ENCODE measurements at places on chromosomes 7 and 10.

GRCh38 chr7:158595068-158595467 is 7.4 kb upstream of the PTPRN2 start:
- DNase-seq, result no peak

DNA sequence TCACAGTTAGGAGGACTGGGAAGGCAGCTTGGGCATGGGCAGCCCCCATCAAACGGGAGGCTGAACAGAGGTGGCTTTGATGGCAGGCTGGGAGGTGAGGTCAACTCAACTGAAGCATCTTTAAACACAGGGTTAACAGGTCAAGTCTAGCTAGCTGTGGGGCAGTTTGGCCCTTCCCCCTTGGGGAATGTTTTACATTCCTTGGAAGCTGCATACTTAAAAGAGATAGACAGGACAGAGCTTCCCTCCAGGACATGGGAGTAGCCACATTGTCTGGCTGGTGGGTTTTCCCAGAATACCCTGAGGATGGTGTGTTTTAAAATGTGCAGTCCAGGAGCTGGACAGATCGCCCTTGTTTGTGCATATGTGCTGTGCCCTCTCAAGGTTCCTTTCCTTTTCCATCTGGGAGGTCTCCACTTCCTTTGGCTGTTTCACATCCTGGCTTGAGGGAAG is 6.8 kb upstream of the RASSF4 start:
- DNase-seq, result no peak

- DNase-seq, result no peak
Observed at GRCh38 chr10:110857265-110858171, 14.2 kb upstream of the PDCD4 start.

GRCh38 chr7:45028138-45028919 is 28.3 kb downstream of the CCM2 start:
- DNase-seq, result no peak

GRCh38 chr7:106679153-106679931 is 18.4 kb upstream of the CCDC71L start:
- DNase-seq, result peak; percentile 73

- DNase-seq, result no peak
Observed at GRCh38 chr10:86647773-86648703, 6.3 kb upstream of the OPN4 start.

GRCh38 chr10:94000638-94001415 is 7.1 kb downstream of the PLCE1 start:
- no peak for DNase-seq

DNA sequence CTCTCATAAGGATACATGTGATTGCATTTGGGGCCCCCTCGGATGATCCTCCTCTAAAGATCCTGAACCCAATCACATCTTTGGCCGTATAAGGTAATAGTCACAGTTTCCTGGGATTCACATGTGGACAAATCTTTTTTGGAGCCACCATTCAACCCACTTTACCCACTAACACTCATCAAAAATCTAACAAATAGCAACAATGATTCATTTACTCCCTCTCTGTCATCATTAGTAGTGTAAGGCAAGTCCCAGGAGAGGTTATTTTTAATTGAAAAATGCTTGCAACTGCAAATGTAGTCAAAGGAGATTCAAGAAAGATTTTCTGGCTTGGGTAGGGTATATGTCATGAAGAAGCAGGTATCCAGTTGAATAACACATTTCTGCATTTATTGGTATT is 9.9 kb upstream of the SMKR1 start:
- no peak for DNase-seq

- no peak for DNase-seq
Observed at GRCh38 chr7:92177362-92177761, 1.6 kb downstream of the LRRD1 start.

DNA sequence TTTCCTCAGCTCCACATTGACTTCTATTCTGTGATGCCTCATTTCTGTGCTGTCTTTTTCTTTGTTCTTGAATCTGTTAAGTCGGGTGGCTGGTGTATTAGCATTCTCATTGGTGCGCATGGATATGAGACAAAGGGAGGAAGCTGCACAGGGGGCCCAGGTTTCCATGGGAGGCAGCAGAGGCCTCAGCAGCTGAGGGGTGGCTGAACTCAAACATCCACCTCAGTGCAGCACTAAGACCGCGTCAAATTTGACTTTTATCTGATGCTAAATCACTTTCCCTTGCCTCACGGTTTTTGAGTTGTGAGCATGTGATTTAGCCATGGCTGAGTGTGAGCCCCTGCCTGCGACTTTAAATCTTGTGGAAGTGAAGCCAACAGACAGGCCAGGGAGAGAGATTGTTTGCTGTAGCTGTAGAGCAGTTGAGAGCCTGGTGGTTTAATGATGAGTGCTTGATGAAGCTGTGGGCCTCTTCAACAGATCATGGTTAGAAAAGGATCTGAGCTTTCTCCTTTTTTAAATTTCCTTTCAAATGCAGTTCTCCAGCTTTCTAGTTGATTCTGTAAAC is 193.3 kb upstream of the ZNF804B start:
- DNase-seq, result no peak

DNA sequence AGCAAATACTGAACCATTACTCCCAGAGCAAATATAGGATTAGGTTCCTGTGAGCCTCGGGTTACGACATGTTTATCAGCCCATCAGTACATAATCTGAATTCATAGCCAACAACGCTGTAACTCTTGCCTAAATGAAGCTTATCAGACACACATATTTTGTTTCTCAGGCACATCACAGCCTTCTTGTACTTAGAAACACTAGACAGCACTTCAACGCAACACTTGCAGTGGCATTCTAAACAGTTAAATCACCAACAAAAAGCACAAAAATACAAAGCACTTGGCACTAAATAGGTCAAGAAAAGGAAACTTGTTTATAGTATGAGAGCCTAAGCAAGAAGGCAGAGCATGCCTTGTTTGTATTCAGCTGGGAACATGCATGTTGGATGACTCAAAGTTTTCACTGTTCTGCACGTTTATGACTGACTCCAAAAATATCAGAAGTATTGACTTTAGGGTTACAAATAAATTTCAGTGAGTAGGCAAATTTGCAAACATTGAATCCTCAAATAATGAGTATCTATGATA is 75.0 kb downstream of the VPS50 start:
- DNase-seq, result peak; percentile 70

DNA sequence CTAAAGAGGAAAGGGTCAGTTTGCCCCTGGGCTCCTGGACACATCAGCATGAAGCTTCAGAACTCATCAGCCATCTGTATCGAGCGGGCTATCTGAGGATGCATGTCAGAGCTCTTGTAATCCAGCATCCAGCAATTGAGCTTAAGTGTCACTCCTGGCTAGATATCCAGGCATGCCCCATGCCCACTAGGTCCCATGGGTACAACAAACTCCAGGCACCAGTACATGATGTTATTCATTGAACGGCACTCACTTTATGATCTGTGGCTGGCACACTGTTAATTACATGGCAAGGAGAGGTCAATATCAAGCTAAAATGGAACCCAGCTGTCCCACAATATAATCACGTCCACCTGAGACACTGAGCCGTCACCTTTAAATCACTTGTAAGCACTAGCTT is 274.2 kb downstream of the ELMO1 start:
- no peak for DNase-seq

DNA sequence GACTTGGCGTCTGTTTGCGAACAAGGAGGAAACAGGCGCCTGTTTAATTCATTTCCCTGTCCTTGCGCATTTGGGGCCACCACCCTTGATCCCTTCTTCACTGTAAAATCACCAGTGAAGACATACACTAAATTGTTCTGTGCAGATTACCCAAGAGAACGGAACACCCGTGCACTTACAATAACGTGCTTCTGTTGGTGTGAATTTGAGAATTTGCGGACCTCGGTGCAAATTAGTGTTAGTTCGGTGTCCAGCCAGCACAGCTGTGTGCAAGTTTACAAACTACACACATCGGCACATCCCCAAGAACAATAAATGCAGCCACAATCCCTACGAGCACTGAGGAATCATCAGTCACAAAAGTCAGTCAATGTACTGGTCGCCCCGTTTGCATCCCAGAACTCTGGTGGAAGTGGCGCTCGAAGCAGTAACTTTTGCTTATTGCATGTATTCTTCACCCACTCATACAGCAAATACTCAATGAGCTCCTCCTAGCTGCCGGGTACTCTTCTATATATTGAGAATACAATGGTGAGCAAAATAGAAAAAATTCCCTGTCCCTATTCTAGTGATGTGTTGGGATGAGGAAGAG is 786 bp upstream of the CNOT4 start:
- DNase-seq, result no peak

- no peak for DNase-seq
Observed at GRCh38 chr7:874031-874749, 2.2 kb upstream of the GET4 start.

- no peak for DNase-seq
Observed at GRCh38 chr7:73888959-73889358, 28.0 kb downstream of the TMEM270 start.

DNA sequence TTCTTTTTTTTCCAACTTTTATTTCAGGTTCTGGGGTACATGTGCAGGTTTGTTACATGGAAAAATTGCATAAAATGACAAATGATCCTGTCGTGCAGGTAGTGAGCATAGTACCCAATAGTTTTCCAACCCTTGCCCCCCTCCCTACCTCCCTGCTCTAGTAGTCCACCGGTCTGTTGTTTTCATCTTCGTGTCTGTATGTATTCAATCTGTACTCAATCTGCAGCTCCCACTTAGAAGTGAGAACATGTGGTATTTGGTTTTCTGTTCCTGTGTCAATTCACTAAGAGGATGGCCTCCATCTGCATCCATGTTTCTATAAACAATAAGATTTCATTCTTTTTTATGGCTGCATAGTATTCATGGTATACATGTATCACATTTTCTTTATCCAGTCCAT is 151.3 kb downstream of the C1GALT1 start:
- DNase-seq, result no peak

DNA sequence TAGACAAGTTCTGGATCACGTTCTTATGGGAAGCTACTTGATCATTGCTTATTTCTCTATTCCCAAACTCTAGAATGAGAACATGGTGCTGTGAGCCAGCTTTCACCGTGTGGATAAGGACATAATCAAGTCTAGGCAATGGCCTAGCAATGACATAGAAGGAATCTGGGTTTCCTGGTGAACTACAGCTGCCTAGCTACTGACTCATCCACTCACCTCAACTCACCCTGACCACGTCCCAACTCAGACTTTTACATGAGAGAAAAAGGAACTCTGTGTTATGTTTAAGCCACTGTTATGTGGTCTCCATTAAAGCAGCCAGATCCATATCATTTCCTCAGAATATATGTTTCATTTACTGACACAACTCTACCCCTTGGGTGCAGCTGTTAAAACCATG is 18.8 kb upstream of the MET start:
- DNase-seq, result no peak

DNA sequence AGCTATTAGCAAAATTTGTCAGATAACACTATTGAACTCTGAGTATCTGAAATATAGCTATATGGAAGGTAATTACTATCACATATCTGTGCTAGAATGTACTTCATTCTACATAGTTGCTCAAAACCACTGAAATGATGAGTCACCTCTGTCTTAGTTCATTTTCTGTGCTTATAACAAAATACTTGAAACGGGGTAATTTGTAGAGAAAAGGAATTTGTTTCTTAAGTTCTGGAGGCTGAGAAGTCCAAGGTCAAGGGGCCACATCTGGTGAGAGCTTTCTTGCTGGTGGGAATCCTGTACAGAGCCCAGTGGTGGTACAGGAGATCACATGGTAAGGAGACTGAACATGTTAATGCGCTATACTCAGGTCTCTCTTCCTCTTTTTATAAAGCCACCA is 41.9 kb upstream of the TNKS2 start:
- peak; percentile 38 for DNase-seq

GRCh38 chr7:80842022-80842790 is 76.6 kb downstream of the SEMA3C start:
- DNase-seq, result no peak

DNA sequence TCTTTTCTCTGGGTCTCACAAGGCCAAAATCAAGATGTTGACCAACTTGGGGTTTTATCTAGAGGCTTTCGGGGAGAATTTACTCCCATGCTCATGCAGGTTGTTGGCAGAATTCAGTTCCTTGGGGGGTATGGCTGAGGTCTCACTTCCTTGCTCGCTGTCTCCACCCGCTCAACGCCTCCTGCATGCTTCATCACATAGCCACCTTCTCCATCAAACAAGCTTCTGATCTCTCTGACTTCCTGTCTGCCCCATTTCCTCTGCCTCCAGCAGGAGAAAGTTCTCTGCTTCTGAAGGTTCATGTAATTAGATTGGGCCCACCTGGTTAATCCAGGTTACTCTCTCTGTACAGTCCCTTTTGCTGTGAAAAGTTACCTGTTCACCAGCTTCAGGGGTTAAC is 179.1 kb upstream of the FZD1 start:
- DNase-seq, result no peak
